ENCODE measurements at places on chromosomes 12 and 14. TPM values are rescaled to one million over a fixed set of nuclear protein-coding genes. Genes with fewer than 3 reads are reported as not detected.

DNA sequence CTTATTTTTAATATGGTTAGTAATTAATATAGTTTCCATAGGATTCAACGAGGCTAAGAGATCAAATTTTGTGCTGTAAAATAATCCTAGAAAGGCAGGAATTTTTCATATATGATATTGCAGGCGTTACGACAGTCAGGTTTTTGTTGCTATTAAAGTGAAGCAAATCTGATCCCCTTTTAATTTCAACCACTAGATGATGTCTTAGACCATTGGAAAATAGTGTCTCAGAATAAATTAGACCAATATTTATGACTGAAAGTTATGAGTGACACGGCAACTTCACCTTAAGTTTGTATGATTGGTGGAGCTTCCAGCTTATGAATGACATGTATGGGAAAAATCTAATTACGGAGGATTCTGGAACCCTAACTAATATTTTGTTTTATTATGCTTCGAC, 2.5 kb downstream of the TPH2 start:
- H3K36me3 ChIP-seq = no peaks in the 10 kb centered on the region
- H3K27ac ChIP-seq = no peak overlapping the region
- H3K4me3 ChIP-seq = no peak overlapping the region
- peaks cover 83% of the 10 kb centered on the region for H3K27me3 ChIP-seq
- H3K4me1 ChIP-seq = peaks cover 8% of the 10 kb centered on the region

- H3K36me3 ChIP-seq = no peaks in the 10 kb centered on the region
- no peak overlapping the region for H3K4me3 ChIP-seq
- no peak for DNase-seq
- H3K27ac ChIP-seq = no peak overlapping the region
- H3K27me3 ChIP-seq = no peaks in the 10 kb centered on the region
- H3K4me1 ChIP-seq = no peaks in the 10 kb centered on the region
Observed at GRCh38 chr12:81255947-81256346, 178.1 kb downstream of the ACSS3 start.

- H3K27ac ChIP-seq = no peak overlapping the region
- peaks cover 8% of the 10 kb centered on the region for H3K27me3 ChIP-seq
- H3K4me1 ChIP-seq = no peaks in the 10 kb centered on the region
- no peak overlapping the region for H3K4me3 ChIP-seq
- DNase-seq = no peak
Observed at GRCh38 chr14:99892406-99892805, 99.2 kb downstream of the EML1 start.

DNA sequence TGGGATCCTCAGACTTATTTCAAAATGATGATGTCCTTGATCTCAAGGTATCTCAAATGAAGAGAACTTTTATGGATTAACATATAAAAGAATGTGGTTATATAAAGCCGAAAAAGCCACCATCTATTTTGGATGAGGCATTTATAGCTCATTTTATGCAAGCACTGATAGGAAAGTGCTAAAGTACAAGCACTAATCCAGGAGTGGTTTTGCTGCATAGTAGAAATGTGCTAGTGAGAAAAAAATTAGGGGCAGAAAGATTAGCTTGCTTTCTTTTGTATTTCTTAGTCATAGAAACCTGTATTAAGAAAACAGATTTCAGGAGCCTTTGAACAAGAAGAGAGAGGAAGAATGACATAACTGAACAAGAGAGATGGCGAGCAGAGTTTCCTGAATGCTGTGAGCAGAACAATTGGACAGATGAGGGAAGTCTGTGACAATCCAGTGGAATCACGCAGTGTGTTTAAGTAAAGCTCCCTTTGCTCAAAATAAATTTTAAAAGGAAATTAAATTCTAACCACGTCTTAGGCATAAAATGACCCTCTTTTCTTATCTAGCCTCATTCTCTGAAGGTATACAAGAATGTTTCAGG, 238.2 kb upstream of the NOVA1 start:
- H3K4me3 ChIP-seq = no peak overlapping the region
- H3K27ac ChIP-seq = no peak overlapping the region
- no peaks in the 10 kb centered on the region for H3K27me3 ChIP-seq
- no peaks in the 10 kb centered on the region for H3K36me3 ChIP-seq
- H3K4me1 ChIP-seq = no peaks in the 10 kb centered on the region
- DNase-seq = no peak

The AQP5 gene
- not detected for polyA plus RNA-seq

DNA sequence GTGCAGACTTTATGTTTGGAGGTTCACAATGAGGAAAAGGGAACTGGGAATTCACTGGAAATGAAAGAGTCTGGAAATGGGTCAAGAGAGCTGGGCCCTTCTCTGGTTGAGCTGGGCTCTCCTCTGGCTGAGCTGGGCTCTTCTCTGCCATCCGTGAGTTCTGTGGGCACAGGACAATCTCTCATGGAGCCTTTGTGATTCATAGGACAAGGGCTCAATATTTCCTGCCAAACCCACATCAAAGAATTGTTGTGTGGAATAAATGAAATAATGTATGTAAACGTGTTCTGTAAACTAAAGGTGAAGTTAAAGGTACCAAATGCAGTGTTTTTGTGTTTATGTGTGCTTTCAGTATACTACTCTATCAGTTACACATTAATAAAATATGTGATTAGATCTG, 95.5 kb upstream of the OVCH1 start:
- no peak overlapping the region for H3K4me3 ChIP-seq
- no peaks in the 10 kb centered on the region for H3K4me1 ChIP-seq
- no peaks in the 10 kb centered on the region for H3K27me3 ChIP-seq
- DNase-seq = no peak

DNA sequence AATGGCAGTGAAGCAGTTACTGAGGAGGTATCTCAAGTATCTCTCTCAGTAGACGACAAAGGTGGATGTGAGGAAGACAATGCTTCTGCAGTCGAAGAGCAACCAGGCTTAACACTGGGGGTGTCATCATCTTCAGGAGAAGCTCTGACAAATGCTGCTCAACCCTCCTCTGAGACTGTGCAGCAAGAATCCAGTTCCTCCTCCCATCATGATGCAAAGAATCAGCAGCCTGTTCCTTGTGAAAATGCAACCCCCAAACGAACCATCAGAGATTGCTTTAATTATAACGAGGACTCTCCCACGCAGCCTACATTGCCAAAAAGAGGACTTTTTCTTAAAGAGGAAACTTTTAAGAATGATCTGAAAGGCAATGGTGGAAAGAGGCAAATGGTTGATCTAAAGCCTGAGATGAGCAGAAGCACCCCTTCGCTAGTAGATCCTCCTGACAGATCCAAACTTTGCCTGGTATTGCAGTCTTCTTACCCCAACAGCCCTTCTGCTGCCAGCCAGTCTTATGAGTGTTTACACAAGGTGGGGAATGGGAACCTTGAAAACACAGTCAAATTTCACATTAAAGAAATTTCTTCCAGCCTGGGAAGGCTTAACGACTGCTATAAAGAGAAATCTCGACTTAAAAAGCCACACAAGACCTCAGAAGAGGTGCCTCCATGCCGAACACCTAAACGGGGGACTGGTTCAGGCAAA, 216.6 kb downstream of the AKAP6 start:
- no peak for DNase-seq
- H3K4me3 ChIP-seq = no peak overlapping the region
- H3K36me3 ChIP-seq = no peaks in the 10 kb centered on the region
- H3K27me3 ChIP-seq = no peaks in the 10 kb centered on the region

GRCh38 chr14:103118018-103118662, 5.1 kb upstream of the TNFAIP2 start:
- H3K27me3 ChIP-seq = peaks cover 18% of the 10 kb centered on the region
- H3K4me1 ChIP-seq = peaks cover 10% of the 10 kb centered on the region
- no peak overlapping the region for H3K4me3 ChIP-seq
- no peak for DNase-seq
- no peak overlapping the region for H3K27ac ChIP-seq

The ZNF641 gene
- polyA plus RNA-seq = 12.3 TPM

DNA sequence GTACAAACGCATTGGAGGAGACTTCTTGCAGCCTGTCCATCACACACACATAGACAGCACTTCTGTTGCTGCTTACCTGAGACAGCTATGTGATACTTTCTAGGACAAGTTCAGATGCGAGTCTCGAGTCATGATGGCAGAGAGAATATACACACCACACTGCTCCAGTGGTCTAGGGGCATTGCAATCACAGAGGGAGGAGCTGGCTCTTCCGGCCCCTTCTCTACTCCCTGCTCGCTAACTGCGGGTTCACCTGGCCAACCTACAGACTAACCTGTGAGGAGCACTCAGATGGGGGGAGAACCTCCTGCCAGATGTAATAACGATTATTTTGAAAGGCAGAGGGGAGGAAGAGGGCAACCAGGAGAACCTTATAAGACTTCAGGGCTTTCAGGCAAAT, 30.7 kb downstream of the EMP1 start:
- H3K27ac ChIP-seq = no peak overlapping the region
- peaks cover 9% of the 10 kb centered on the region for H3K27me3 ChIP-seq
- no peaks in the 10 kb centered on the region for H3K36me3 ChIP-seq
- H3K4me3 ChIP-seq = no peak overlapping the region
- DNase-seq = no peak

DNA sequence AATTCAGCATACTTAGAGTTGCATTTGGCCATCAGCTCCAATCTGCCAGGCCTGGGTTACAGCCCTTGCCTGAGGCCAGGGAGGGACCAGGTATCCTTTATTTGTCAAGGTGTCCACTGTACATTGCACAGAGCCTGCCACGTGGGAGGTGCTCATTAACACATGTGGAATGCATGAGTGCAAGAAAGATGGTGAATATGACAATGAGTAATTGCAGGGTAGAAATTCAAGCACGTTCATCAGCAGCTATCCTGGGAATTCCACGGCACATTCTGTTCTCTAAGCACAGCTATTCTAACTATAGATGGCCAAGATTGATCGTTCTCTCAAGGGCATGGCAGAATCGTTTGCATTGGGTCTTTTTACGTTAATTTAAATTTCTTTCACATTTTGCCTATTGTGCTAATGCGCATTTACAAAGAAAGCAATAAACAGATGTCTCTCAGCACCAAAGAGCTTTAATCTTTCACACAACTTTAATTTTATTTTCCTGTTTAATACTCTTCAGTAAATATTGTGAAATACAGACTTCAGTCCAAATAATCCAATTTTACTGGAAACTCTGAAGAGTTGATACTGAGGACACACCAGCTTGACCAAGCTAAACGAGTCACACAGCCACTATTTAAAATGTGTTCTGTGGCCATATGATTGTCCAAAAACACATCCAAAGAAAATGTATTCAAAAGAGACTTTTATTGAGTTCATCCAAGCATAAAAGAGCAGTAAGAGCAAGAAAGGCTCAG, 1025.7 kb upstream of the TMEM132C start:
- no peaks in the 10 kb centered on the region for H3K4me1 ChIP-seq
- no peak overlapping the region for H3K27ac ChIP-seq
- H3K4me3 ChIP-seq = no peak overlapping the region
- no peaks in the 10 kb centered on the region for H3K36me3 ChIP-seq
- no peak for DNase-seq
- H3K27me3 ChIP-seq = no peaks in the 10 kb centered on the region

DNA sequence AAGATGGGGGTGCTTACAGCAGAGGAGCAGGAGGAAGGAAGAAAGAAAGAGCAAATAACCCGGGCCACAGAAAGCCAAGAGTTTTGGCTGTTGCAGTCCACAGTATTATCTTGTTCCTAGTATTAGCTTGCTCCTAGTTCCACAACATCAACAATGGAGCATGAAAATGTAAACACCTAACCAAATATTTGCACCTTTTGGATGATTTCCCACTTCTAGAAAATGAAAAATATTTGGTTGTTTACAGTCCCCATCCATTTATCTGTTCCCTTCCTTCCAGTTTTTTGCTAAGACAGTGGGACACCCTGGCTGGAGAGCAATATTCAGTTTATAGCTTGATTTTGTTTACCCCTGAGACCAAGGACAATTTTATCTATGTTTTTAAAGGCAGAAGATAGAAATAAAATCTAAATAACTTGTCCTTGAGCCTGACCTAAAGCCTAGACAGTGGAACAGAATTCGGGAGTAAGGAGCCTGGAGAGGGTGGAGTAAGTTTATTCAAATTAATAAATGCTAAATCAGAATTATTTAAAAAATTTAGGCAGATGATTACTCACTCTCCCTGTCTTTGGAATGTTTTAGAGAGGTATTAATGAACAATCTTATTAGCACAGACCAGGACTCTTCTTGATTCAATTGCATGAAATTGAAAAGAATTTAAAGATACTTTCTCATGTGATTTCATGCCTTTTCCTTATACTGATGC, 51.6 kb downstream of the RESF1 start:
- no peak overlapping the region for H3K4me3 ChIP-seq
- H3K27ac ChIP-seq = no peak overlapping the region
- H3K27me3 ChIP-seq = no peaks in the 10 kb centered on the region
- no peaks in the 10 kb centered on the region for H3K36me3 ChIP-seq

DNA sequence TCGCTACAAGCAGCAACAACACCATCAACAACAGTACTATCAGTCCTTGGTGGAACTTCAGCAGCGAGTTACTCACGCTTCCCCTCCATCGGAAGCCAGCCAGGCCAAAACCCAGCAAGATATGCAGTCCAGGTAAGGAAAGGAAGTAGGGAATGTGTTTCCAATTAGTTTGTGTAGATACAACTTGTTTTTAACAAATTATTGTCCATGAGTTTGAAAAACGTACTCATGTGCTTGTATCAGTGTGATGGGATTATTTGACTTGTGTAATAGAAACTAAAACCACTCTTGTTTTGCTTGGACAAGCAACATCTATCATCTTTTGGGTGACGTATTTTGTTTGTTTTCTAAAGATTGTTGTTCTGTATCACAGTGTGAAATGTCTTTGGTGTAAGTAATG, 137.9 kb downstream of the NAV3 start:
- no peaks in the 10 kb centered on the region for H3K36me3 ChIP-seq
- H3K4me3 ChIP-seq = no peak overlapping the region
- H3K4me1 ChIP-seq = no peaks in the 10 kb centered on the region
- no peaks in the 10 kb centered on the region for H3K27me3 ChIP-seq
- DNase-seq = no peak

GRCh38 chr12:55720894-55721444, 776 bp downstream of the RDH5 start:
- no peak for DNase-seq
- H3K4me3 ChIP-seq = no peak overlapping the region
- H3K4me1 ChIP-seq = peaks cover 26% of the 10 kb centered on the region
- no peak overlapping the region for H3K27ac ChIP-seq
- H3K27me3 ChIP-seq = no peaks in the 10 kb centered on the region

- no peaks in the 10 kb centered on the region for H3K4me1 ChIP-seq
- H3K4me3 ChIP-seq = no peak overlapping the region
- H3K27me3 ChIP-seq = no peaks in the 10 kb centered on the region
- H3K36me3 ChIP-seq = peaks cover 9% of the 10 kb centered on the region
- H3K27ac ChIP-seq = no peak overlapping the region
- DNase-seq = no peak
Observed at GRCh38 chr14:86091811-86092210, 561.9 kb downstream of the FLRT2 start.

The DIO2 gene
- polyA plus RNA-seq = not detected

GRCh38 chr12:101885912-101886561, 8.7 kb downstream of the DRAM1 start:
- no peaks in the 10 kb centered on the region for H3K27me3 ChIP-seq
- no peak overlapping the region for H3K4me3 ChIP-seq
- no peak overlapping the region for H3K27ac ChIP-seq

DNA sequence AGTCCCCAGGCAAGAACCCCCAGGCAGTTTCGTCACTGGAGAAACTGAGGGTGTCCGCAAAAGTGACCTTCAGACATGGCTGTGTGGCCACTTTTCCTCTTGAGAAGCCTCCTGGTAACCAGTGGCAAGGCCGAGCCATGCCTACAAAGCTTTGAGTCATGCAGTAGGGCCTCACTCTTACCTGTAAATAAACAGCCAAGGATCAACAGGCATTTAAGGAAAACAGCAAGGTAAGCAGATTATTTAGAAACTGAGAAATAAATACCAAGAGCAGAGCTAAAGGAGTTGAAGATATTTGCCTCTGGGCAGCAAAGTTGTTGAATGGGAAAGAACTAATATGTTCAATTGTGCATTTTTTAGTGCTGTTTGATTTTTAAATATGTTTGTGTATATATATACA, 141.0 kb upstream of the BCL2L14 start:
- no peaks in the 10 kb centered on the region for H3K27me3 ChIP-seq
- no peak overlapping the region for H3K4me3 ChIP-seq
- no peak overlapping the region for H3K27ac ChIP-seq
- H3K4me1 ChIP-seq = no peaks in the 10 kb centered on the region
- no peaks in the 10 kb centered on the region for H3K36me3 ChIP-seq
